ENCODE measurements at places on chromosomes 7 and 10.
A peak's percentile ranks its signal among the peaks of the same experiment; 100 is the strongest.

GRCh38 chr7:76375251-76375650 is 16.5 kb upstream of the YWHAG start:
- DNase-seq: no peak

DNA sequence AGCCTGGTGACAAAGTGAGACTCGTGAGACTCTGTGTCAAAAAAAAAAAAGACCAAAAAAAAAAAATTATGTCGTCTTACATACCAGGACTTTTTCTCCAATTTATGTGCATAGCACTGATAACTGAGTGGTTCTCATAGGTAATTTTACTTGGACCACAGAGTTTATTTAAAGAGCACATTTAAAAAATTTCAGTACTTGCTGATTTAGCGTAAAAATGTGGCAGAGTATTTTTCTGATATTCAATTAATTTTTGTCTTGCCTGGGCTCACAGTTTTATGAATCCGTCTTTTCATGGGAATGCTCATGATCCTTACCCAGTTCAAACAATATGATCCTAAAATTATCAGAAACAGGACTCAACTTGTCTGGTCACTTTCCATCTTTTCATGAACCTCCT is 151.0 kb upstream of the ZNF92 start:
- no peak for DNase-seq

GRCh38 chr10:61944410-61945147 is 43.1 kb downstream of the ARID5B start:
- no peak for DNase-seq

DNA sequence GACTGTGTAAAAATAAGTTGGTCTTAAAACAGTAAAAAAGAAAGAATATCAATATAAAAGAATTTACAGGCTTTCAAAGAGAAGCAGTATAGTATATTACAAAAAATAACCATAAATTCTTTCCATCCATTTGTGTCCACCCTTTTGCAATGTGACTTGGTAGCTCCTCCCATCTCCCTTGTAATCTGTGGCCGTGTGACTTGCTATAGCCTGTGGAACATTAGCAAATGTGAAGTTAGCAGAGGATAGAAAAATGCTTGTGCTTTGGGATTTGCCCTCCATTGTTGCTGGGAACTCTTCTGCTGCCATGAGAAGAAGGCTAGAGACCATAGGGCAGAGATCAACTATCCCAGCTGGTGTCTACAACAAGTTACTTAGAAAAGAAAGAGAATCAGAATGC is 30.2 kb downstream of the KLHL7 start:
- no peak for DNase-seq

DNA sequence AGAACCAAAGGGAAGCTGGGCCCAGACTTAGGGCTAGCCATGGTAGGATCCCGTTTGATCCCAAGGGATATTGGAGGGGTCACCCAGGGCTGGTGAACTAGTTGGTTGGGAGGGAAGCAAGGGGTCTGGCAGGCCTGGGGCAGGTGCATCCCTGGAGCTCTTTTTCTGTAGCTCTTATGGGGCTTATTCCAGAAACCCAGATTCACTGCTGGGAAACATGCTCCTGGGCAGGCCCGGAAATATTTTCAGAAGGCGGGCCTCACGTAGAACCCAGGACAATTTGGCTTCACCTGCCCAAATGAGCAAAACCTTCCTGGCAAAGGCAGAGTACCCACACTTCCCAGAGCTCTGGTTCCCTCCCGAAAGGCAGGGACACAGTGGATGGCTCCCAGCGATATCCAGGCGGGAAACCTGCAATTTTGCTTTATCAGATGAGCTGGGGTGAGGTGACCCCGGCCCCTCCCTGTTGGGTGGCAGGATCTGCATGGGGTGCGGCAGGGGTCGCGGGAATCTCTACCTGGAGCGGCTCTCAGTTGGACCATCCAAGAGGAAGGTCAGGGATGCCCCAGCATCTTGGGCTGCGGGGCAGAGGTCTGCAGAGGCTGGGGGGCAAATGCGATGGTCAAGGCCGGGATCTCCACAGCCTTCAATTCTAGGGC is 533.9 kb downstream of the TCERG1L start:
- no peak for DNase-seq

DNA sequence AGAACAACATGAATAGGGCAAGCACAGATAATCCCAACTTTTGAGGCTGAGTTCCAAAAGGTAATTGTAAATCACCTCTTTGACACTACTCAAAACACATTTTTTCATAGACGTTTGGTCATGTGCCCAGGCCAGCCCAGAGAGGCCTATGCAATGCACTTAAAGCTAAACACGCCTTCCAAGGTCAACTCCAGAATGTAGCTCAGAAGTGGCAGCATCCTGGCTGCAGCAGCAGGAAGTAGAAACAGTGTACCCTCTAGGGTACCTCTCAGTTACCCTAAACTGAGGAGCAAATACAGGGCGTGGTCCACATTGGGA is 58.7 kb downstream of the OSBPL3 start:
- no peak for DNase-seq

DNA sequence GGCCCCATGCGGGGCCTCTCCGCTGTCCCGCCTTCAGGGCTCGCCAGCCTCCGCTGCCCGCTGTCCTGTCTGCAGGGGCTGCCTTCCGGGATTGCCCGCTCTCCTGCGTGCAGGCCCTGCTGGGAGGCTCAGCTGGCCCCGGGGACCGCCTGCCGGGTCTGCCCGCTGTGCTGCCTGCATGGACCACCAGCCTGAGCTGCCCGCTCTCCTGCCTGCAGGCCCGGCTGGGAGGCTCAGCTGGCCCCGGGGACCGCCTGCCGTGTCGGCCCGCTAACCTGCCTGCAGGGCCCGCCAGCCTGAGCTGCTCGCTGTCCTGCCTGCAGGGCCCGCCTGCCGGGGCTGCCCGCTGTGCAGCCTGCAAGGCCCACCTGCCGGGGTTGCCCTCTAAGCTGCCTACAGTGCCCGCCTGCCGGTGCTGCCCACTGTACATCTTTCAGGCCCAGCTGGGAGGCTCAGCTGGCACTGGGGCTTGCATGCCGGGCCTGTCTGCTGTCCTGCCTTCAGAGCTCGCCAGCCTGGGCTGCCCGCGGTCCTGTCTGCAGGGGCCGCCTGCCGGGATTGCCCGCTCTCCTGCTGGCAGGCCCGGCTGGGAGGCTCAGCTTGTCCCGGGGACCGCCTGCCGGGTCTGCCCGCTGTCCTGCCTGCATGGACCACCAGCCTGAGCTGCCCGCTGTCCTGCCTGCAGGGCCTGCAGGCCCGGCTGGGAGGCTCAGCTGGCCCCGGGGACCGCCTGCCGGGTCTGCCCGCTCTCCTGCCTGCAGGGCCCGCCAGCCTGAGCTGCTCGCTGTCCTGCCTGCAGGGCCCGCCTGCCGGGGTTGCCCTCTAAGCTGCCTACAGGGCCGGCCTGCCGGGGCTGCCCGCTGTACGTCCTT is 165.1 kb downstream of the GLRX3 start:
- DNase-seq: peak; percentile 32

DNA sequence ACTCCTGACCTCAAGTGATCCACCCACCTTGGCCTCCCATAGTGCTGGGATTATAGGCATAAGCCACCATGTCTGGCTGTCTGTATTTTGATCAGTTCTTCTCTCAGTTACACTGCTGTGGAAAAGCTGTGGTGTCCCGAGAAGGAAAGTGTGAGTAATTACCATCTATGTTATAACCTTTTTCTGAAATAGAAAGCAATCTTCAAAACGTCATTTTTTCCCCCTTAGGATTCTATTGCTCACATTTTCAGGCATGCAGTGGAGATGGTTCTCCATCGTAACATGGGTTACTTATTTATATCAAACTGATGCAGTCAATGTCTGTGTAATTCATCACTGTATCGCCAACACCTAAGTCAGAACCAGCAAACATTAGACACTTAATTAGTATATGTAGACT is 103.5 kb upstream of the FAM3C start:
- DNase-seq: no peak

DNA sequence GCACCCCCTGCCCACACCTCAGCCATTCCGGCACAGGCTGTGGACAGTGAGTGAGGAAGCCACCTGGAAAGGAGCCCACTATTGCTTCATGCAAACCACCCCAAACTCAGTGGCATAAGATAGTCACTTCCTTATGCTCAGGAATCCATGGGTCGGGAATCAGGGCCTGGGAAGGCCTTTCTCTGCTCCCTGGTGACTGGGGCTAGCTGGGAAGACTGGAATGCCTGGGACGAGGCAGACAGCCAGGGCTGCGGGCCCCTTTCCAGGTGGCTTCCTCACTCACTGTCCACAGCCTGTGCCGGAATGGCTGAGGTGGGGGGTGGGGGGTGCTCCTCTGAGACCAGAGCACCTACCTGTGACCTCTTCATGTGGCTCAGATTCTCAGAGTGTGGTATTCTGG is 74.1 kb upstream of the GRB10 start:
- DNase-seq: no peak

DNA sequence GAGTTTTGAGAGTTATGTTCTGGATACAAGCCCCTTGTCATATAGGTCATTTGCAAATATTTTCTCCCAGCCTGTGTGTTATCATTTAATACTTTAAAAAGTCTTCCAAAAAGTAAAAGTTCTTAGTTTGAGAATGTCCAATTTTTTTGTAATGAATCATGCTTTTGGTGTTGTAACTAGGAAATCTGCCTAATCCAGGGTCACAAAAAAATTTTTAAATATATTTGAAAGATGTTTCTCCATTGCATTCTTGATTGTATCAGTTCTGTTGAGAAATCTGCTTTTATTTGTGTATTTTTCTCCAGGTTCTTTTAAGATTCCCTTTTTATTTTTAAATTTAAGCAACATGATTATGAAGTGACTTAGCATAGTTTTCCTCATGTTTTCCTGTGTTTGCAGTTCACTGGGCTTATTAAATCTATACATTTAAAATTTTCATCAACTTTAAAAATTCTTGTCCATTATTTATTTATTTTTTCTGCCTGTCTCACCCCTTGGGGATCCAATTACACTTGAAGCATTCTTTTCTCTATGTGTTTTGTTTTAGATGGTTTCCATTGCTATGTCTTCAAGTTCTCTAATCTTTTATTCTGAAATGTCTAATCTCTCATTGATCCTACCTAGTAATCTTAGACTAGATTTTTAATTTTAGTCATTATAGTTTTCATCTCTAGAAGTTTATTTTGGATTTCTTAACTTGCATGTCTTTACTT is 47.0 kb downstream of the CCDC71L start:
- DNase-seq: no peak

GRCh38 chr7:52465216-52465615 is 570.2 kb upstream of the POM121L12 start:
- no peak for DNase-seq

DNA sequence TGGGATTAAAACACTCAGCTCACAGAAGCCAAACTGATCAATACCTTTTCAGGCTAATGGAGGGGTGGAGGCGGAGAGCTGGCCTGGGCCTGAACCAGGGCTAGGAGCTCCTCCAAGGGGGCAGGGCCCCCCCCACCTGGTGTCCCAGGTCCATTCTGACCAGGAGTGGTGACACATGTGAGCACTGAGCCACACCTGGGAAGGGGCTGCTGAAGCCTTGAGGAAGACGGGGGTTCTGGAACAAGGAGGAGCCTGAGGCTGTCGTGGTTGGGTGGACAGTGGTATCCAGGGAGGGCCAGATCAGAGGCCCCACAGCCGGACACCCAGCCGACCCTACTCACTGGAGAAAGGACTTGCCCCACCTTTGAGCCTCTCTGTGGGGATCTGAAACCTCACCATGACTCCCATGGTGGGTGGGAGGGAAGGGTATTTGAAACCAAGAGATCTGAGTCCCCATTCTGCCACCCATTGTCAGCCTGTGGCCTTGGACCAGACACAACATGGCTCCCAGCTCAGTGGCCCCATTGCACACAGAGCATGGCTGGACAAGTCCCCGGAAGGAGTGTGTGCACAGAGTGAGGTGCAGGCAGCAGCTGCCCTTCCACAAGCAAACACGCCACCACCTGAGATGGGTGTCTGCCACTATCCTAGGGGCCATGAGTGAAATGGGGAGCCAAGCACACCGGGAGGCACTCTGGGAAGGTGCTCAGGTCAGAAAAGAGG is 12.4 kb downstream of the TMEM273 start:
- DNase-seq: no peak

DNA sequence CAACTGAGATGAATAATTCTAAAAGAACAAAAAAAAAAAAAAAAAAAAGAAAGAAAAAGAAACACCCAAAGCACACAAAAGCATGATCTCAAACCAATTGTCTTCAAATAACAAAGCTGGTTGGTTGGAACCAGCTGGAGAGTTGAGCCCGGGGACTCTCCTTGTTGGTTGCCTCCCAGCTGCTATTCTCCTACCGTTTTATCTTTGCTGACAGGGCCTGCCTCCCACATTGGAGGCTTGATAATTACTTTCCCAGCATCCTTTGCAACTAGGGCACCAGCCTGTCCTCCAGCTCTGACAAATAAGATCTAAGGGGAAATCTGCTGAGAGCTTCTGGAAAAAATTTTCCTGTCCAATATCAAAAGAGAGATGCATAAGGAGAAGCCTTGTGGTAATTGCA is 6.8 kb downstream of the PON1 start:
- DNase-seq: no peak

DNA sequence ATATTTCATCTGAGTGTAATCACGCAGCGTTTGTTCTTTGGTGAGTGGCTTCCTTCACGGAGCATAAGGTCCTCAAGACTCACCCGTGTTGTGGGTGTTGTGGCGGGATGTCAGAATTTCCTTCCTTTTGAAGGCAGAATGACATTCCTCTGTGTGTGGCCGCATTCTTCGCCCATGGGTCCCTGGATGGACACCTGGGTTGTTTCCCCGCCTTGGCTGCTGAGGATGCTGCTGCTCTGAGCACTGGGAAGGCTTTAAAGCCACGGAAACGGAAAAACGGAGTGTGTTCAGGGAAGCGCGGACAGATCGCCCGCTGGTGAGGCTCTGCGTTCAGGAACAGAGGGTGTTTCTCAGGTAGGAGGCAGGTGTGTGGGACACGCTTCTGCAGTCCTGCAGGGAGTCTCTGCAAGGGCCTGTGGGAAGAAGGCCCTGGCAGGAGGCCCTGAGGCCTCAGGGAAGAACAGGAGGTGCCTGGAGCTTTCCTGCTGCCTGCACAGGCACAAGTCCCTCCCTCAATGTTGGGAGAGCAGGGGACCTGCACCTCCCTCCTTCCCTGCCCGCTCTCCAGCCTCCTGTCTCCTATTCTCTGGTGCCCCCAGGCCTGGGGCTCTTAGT is 35.7 kb upstream of the SHH start:
- no peak for DNase-seq

GRCh38 chr7:101088069-101088425 is 2.8 kb downstream of the TRIM56 start:
- no peak for DNase-seq

- DNase-seq: no peak
Observed at GRCh38 chr7:32507414-32507813, 12.1 kb downstream of the AVL9 start.
